ENCODE measurements at places on chromosomes 11 and 22.

DNA sequence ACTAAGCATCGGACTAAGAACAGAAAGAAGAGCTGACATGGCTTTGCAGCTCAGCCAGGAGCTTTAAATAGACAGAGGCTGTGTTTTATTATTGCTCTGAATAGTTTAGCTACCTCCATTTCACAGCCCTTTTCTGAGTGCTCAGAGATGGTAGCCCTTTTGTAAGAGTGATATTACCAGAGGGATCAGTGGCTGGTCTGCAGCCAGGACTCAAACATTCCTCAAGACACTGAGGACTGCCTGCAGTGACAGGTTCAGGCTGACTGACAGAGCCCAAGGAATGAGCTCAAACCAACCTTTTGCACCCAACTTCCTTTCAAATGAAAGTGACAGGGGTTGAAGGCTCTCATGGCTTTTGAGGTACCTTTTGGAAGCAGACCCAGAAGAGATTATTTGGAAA lies 189.0 kb downstream of the DDX10 start:
- no peak for DNase-seq

GRCh38 chr22:44378380-44378779 lies 65.6 kb upstream of the SHISAL1 start:
- DNase-seq: no peak

DNA sequence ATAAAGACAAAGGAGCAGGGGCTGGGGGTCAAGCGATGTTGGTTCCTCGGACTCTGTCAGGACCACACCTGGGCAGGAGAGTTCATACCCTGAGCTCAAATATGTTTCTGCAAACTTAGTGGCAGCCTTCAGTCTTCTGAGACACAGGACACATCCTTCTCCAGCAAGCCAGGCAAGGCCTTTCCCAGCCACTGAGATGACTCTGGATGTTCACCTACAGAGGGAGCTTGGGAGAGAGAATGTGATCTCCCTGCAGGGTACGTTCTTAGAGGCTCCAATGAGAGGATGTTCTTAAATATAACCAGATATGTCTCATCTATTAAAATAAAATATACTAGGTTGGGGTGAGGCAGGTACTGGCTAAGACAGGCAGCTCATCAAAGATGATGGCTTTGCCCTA lies 461.5 kb downstream of the OPCML start:
- DNase-seq: no peak

GRCh38 chr22:32720924-32721323 lies 80.6 kb upstream of the TIMP3 start:
- DNase-seq: no peak

- no peak for DNase-seq
These were observed 12.3 kb upstream of the NRGN start for GRCh38 chr11:124727474-124727873.

- no peak for DNase-seq
These were observed 33.0 kb downstream of the ATXN10 start for GRCh38 chr22:45704648-45705047.

GRCh38 chr11:119538753-119539152 lies 115.8 kb upstream of the THY1 start:
- no peak for DNase-seq

DNA sequence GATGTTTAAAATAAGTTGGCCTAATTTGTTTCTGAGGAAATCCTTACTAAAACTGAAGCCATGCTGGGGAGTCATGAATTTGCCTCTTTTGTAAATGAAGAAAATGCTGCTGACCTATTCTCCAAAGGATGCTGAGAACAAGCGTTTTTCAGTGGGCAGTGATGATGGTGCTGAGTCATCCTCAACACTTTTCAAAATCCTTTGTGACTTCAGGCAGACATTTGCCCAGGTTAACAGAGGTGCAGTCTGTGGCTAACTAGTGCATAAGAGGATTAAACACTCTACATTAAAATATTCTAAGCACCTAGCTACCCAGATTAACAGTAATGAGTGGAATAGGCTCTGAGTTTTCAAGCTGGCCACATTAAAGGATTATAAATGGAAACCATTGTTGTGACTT lies 509.0 kb downstream of the DLG2 start:
- no peak for DNase-seq

DNA sequence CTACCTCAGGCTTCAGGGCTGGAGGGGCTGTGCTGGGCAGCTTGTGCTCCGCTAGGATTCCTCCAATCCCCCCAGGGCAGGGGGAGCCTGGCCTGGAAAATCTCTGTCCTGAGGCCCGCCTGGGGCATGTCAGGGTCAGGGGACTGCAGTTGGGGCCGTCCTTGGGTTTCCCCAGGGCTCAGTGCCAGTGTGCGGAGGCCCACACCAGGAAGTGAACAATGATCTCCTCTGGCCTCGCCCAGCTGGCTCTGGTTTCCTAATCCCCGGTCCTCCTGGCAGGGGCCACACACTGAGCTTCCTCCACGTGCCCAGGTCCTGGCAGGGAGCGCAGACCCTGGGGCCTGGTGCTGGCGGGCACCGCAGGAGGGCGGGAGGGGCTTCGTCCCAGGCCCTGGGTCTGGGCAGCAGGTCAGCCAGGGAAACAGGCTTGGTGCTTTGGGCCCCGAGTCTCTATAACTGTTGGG lies 1.4 kb upstream of the MUC2 start:
- DNase-seq: no peak

- DNase-seq: peak; percentile 33
These were observed 1.0 kb upstream of the ZNF143 start for GRCh38 chr11:9459667-9460321.

- no peak for DNase-seq
These were observed 1321.1 kb downstream of the TBC1D22A start for GRCh38 chr22:48083502-48083901.

DNA sequence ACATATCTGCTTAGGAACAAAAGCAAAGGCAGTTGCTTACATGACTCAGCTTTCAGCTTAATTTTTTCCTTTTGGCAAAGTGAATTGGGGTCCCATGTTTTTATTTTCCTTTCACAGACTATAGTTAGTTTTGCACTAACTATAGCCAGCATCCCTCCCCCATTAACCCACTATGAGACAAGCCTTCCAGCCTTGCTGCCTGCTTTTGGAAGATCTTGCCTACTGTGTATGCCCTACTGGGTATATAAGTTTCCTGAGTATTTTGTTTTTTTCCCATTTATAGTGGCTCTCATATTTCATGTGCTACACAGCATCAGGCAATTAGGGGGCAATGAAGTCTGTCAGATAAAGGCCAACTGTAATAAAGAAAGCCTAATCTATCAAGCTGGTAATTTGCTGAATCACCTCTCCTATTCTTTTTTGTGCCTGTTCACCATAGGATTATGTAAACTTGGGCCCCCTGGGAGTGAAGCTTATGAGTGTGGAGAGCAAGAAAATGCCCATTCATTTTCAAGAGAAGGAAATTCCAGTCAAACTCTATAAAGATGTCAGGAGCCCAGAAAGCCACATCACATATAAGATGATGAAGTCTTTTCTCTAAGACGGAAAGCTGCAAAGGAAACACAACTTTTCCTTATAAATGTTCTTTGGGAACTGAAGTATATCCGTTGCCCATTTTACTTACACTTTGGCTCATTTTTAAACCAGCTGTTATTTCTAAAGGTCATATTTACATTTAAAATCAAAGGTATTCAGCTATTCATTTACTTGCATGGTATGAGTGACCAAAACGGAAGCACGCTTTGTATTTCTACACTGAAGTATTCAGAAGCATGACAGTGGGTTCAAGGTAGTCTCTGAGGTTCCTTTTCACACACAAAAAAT lies 64.0 kb downstream of the CCDC83 start:
- DNase-seq: no peak

DNA sequence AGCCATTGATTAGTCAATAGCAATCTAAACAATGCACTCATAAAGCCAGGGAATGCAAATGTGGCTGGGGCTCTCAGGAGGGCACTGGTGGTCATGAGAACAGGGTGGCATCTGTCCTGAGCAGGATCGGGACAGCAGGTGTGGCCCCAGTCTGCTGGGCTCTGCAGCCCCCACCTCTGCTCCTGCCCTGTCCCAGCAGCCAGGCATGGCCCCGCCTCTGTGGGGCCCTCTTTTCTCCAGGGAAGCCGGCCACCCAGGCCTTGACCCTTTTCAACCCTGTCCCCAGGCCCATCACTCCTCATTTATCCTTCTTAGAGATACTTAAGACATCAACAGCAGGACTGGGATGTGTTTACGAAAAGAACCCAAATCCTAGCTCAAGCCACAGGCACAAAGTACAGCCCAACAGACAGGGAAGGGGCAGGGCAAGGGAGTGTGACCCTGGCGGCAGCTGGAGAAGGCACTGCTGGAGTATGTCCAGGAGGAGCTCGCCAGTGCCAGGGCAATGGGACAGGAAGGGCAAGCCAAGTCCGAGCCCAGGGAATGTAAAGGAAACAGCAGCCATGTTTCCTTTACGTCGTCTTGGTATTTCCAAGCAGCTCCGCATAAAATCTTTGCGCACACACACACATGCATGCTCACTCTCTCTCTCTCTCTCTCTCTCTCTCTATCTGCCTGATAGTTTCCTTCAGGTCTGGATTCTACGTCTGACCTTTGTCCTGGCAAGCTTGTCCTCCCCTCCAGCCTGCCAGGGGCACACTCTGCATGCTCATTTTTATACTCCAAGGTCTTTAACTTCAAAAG lies 59.9 kb downstream of the DGCR2 start:
- no peak for DNase-seq

DNA sequence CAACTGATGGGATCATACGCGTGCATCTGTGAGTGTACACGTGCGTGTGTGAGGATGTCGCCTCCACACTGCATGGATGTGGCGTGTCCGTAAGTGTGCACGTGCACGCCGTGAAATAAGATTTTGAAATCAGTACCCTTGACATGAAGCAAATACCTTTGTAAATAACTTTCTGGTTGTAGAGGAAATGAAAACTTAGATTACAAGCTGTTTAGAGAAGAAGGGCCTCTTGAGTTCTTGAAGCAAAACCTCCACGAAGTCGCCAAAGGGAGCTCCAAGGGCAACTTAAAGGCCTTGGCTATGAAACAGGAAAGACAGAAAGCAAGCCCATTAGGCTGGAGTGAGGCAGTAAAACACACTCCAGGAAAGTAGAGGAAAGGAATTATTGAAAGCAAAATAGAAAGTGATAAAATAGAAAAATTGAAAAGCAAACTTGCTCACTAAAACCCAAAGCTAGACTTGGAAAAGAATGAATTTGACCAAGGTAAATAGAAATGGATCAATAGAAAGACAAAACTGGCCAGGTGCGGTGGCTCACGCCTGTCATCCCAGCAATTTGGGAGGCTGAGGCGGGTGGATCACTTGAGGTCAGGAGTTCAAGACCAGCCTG lies 29.7 kb upstream of the TOLLIP start:
- DNase-seq: no peak

- DNase-seq: no peak
These were observed 1.4 kb upstream of the APOA5 start for GRCh38 chr11:116792869-116793771.

- no peak for DNase-seq
These were observed 16.5 kb upstream of the MALAT1 start for GRCh38 chr11:65482306-65482850.

- no peak for DNase-seq
These were observed 55.6 kb upstream of the LARGE1 start for GRCh38 chr22:33975841-33976240.

- no peak for DNase-seq
These were observed 3.3 kb downstream of the TMEM109 start for GRCh38 chr11:60917267-60917666.

- peak; percentile 71 for DNase-seq
These were observed 85.5 kb downstream of the ST3GAL4 start for GRCh38 chr11:126440792-126441514.

- no peak for DNase-seq
These were observed 14.3 kb upstream of the ARFGAP3 start for GRCh38 chr22:42871146-42872050.

DNA sequence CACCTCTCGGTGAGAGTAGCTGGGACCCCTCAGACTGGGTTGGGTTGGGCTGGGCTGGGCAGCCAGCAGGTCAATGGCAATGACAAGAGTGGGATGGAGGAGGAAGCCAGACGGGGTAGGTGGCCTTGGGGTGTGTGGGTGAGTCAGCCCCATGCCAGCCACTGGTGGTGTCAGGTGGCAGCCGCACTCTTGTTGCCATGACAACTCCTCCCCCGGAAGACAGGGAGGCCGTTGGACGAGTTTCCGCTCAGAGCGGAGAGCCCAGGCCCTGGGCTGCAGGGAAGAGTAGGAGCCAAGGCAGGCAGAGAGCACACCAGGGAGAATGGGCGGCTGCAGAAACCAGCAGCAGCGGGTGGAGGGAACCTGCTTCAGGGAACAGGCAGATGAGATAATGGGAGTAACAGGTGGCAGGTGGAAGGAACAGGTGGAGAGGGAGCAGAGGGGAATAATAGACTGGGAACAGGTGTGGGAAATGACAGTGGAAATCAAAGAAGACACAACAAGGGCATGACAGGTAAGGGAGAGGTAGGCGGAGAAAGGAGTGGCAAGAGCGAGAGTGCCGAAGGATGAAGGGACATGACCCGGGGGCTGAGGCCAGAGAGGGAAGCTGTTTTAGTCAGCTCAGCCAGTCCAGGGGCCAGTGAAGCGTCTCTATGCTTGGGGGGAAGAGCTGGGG lies 8.7 kb downstream of the SPTBN2 start:
- DNase-seq: peak; percentile 53

GRCh38 chr22:21791635-21792625 lies 56.3 kb upstream of the YPEL1 start:
- peak; percentile 52 for DNase-seq

GRCh38 chr22:19821523-19822300 lies 33.0 kb downstream of the GNB1L start:
- DNase-seq: no peak

DNA sequence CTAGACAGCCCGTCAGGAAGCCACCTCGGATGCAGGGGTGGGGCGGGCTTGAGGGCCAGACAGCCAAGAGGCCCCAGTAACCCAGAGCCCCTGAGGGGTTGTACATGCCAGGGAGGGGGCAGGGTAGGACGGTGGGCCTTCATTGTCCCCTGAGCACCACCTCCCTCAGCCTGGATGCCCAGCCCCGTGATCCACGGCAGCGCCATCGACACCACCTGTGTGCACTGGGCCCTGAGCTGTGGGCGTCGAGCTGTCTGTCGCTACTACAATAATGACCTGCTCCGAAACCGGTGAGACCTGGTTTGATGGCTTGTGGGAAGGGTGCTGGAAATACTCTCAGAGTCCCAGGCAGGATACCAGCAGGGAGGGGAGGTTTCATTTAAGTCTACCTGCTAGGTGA lies 37.4 kb upstream of the TPBGL start:
- DNase-seq: no peak

DNA sequence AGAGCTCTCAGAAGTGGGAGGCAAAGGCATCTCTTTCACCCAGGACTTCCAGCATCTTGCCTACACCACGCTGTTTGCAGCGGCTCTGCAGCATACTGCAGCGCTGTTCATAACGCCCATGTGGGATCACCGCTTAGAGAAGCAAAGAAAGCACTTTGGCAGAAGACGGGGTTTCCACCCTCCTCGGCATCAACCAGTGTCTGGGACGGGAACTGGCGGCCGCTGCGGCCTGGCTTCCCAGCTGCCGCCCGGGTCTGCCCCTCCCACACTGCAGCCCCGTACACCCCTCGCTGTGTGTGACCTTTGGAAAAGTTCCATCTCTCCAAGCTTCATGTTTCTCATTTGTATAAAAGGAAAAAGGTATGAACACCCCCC lies 545 bp upstream of the TIRAP start:
- no peak for DNase-seq
